ENCODE measurements at places on chromosomes 5 and 9. TPM values are rescaled to one million over a fixed set of nuclear protein-coding genes. Genes with fewer than 3 reads are reported as not detected.

DNA sequence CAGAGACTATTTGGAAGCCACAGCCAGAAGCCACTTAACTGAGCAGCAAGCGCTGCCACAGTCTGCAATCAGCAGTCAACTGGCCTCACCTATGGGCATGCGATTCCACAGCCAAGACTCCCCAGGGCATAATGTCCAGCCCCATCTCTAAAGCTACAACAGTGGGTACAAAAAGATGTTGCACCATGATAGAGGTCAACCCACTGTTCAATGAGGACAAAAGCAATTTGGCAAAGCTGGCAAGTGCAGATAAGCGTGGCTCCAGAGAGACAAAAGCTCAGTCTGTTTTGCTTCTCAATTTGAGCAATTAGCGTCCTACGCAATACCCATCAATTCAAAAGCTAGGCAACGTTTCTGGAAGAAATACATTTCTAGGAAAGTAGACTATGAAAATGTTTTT is 3.2 kb downstream of the TAS2R1 start:
- no peaks in the 10 kb centered on the region for H3K4me1 ChIP-seq
- no peak overlapping the region for H3K27ac ChIP-seq
- no peak overlapping the region for H3K4me3 ChIP-seq
- DNase-seq = no peak
- no peaks in the 10 kb centered on the region for H3K36me3 ChIP-seq

- H3K36me3 ChIP-seq = no peaks in the 10 kb centered on the region
- H3K27ac ChIP-seq = no peak overlapping the region
- DNase-seq = no peak
- no peaks in the 10 kb centered on the region for H3K27me3 ChIP-seq
Measured at GRCh38 chr5:30063503-30063902, 1130.0 kb upstream of the CDH6 start.

DNA sequence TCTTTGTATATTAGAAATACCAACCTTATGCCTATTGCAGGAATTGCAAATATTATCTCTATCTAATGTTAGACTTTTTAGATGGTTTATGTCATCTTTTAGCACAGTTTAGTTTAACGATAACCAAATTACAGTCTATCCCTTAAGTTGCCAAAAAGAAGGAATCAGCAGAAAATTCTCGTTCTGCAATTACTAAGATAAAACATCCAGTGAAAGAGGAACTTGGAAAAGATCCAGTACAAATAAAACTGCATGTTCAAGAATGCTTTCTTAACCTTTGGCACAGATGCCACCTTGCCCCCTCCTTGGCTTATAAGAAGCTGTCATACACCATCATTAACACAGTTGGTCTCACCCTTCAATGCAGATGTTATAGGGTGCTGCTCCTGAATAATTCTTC is 124.0 kb downstream of the SEMA5A start:
- no peaks in the 10 kb centered on the region for H3K4me1 ChIP-seq
- no peaks in the 10 kb centered on the region for H3K27me3 ChIP-seq
- H3K36me3 ChIP-seq = no peaks in the 10 kb centered on the region
- no peak for DNase-seq
- no peak overlapping the region for H3K4me3 ChIP-seq

DNA sequence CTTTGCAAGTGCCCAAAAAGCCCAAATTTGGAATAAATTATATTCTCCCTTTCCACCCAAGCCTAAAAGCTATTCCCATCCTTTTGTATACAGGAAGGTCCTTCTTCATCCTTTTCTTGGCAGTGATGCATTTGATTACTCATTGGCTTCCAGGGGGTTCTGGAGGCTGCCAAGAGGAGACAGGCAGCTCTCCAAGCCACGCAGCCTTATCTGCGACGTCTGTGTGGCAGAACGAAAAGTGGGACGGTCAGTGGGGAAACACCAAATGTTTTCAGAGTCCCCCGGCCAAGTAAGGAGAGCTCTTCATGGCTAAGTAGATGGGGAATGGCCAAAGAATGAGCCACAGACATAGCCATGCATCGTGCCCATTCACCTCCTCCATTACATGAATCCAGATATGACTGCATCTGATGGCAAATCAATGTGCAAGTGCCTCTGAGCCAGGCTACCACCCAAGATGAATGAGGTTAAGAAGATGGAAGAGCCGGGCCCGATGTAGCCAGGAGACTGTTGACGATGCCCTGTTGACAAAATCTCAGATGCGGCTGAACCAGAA is 12.1 kb downstream of the ADAM19 start:
- no peaks in the 10 kb centered on the region for H3K27me3 ChIP-seq
- H3K36me3 ChIP-seq = no peaks in the 10 kb centered on the region
- H3K4me1 ChIP-seq = no peaks in the 10 kb centered on the region
- no peak for DNase-seq

Gene PCDHB12
- 0.32 TPM for total RNA-seq
